Lower lobe of right lung (tissue), 2 donors: ENCODE measurements at places on chromosomes 1 and 21.
A peak's percentile ranks its signal among the peaks of the same experiment; 100 is the strongest.

DNA sequence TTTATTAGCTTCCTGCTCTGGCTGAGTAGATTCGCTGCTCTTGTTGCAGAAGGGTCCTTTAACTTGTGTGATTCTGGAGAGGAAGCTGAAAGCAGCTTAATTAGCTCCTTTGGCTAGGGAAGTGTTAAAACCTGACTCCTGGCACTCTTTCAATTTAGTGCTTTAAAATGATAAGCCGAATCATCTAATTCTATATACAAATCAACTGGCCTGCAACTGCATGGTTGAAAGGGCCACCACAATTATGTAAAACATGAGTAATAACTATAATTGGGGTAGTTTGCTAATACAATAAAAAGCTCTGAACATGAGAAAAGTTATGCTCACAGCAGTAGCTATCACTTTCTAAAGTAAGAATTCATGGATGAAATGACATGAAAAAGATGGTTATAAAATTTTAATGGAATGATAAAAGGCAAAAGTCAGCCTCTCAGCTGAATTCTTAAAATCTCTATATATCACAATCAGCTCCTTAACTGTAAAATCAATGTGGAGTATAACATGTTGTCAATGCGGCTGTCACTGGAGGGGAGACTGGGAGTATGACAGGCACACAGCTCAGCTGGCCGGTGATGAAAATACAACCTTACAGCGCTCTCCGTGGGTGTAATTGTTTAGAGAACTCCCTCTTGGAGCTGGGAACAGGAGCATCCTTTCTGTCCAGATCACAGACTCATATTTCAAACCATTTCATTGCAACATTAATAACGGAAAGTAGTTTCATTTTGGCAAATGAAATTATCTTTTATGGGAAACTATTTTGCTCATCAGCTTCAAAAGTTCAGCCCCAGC is 324.4 kb downstream of the KCTD3 start:
- no peak for DNase-seq

GRCh38 chr1:15206418-15207030 is 40.5 kb upstream of the FHAD1 start:
- DNase-seq: no peak

DNA sequence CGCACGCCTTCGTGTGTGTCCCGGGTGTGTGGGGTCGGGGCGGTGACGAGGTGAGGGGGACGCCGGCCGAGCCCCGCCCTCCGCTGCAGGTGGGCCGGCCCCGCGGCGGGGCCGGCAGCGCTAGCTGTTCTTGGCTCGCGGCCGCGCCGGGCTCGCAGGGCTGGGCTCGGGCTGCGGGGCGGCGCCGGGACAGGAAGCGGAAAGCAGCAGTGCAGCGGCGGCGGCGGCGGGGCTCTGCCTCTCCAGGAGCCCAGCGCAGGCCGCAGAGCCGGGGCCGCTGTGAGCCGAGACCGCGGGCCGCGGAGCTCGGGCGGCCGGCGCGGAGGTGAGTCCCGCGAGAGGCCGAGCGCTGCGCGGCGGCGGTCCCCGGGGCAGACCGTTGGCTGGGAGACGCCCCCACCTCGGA is at the start of gene VANGL1:
Gene VANGL1, plus strand, starts transcription at position 209 of the 406 bp plus-strand sequence. CDS start 9,444 bp downstream, outside the sequence.
- DNase-seq: peak; percentile 78

DNA sequence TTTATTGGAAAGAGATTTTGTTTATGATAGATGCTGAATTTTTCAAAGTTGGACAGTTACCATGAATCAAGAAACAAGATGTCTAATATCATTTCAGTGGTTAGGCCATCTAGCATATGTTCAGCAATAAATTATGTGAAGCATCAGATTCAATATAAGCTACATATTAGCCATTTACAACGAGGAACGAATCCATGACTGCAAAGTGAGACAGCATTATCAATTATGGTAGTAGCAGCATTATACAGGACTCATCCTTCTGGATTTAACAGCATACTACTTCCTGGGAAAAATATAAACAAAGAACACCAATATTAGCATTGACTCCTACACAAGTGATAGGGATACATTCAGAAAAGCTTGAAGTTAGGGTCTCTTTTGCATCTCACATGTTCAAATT is 59.1 kb downstream of the LRRC53 start:
- DNase-seq: no peak

- DNase-seq: no peak
These were observed 292.6 kb downstream of the NUF2 start for GRCh38 chr1:163614361-163614760.

- no peak for DNase-seq
These were observed 35.5 kb downstream of the SDCCAG8 start for GRCh38 chr1:243291292-243291691.

DNA sequence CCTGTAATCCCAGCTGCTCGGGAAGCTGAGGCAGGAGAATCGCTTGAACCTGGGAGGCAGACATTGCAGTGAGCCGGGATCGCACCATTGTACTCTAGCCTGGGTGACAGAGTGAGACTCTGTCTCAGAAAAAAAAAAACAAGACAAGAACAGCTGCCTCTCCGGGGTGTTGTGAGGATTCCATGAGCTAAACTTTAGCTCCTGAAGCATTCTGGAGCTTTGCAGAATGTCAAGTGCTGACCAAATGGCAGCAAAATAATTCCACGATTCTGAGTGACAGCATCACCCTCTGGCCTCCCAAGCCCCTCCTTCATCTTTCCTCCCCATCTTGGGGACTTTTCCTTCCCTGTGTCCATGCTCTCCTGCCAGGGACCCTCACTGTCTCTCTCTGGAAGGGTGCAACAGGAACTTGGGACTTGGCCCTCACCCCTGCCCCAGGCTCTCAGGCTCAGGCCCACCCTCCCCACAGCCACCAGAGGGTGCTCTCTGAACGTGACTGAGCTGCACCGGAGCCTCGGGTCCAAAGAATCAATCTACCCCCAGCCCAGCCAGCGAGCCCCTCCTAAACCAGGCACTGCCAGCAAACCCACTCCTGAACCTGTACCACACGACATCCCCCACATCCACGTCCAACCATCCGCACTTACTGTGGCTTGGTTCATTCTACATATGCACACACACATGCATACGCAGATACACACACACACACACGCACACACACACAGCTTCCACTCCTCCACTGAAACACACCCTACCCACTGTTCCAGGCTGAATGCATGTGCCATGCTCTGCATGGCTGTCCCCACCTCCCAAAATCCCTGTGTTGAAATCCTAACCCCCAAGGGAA is 45.7 kb downstream of the ACOT7 start:
- no peak for DNase-seq

DNA sequence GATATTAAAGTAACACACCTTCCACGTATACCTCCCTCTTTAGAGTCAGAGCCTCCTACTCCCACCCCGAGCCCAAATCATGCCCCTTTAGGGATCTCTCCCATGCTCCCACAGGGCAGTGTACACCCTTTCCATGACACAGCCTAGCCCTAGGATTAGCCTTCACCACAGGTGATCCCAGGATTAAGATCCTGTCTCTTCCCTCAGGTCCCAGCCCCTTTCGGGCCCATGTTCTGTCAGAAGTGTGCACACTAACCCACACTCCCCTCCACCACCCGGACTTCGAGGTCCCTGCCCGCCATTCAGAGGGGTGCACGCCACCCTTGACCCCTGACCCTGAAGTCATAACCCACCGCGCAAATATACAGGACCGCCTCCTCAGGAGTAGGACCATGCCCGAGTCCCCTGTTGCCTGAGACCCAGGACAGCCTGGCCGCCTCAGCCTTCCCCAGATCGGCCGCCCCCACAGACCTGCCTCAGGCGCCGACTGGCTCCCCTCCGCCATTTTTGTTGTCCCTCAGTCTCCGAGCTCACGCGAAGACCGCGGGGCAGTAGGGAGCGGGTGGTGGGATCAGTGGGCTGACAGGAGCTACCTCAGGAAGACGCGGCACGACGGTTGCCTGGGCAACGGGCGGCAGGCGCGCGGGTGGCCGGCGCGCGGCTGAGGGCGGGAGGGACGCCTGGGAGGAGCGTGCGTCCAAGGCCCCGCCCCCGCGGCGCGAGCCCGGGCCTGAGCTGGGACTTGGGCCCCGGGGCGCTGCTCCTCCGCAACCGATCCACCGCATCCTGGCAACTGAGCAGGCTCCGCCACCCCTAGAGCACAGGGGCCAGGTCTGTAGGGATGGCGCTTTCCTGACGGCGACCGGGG is at the start of gene AGBL4:
Gene AGBL4, minus strand, starts transcription at position 663 of the 868 bp plus-strand sequence.
- peak; percentile 75 for DNase-seq

DNA sequence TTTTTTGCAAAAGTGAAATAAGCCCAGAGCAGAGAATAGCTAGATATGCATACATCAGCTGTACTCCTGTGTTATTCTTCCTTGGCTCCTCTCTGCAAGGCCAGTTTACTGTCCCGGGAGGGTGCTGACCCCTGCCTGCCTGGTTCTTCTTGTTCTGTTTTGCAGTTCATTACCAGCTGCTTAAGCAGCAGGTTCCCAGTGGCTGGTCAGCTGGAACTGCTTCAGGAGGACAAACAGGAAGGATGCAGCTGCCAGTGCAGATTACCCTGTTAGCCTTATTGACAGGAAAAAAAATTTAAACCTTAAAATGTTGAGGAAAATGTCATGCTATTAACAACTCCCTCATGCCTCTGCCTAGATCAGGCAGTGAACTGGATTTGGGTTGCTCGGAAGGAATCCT is 16.0 kb upstream of the LRIG2 start:
- DNase-seq: no peak

- no peak for DNase-seq
These were observed 49.6 kb downstream of the PLA2G4A start for GRCh38 chr1:186878356-186878755.

DNA sequence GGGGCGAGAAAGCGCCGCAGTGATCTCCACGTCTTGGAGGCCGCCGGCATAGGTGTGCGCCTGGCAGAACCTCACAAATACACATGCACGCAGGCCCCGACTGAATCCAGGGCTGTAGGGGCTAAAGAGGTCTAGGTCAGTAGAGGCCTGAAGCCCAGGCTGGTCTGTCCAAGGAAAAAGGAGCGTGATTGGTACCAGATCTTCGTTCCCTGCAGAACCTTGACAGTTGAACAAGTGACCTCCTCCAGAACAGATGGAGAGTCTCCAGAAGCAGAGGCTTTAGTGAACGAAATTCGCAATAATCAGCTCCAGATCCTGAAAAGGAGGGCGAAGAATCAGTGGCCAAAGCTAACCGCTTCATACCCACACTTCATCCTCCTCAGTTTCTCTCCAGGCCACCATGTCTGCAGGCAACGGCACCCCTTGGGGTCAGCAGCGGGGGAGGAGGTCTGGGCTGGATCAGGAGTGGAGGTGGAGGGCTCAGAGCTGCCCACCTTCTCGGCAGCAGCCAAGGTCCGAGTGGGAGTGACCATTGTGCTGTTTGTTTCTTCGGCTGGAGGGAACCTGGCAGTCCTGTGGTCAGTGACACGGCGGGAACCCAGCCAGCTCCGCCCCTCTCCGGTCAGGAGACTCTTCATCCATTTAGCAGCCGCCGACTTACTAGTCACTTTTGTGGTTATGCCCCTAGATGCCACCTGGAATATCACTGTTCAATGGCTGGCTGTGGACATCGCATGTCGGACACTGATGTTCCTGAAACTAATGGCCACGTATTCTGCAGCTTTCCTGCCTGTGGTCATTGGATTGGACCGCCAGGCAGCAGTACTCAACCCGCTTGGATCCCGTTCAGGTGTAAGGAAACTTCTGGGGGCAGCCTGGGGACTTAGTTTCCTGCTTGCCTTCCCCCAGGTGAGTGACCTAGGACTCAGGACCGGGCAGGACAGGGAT is 749 bp upstream of the PEX11B start:
- DNase-seq: peak; percentile 83

GRCh38 chr1:230415405-230416132 is 10.6 kb downstream of the PGBD5 start:
- DNase-seq: no peak

DNA sequence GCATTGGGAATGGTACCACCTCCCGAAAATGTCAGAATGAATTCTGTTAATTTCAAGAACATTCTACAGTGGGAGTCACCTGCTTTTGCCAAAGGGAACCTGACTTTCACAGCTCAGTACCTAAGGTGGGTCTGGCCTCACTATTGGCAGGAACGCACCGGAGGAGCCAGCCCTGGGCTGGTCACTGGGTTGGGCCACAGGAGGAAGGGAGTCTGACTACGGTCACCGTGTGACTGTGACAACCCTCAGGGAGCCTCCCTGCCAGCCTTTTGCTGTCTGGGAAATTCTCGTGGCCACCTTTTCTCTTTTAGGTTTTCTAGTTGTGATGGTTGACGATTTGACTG is 2.2 kb downstream of the IL10RB start:
- no peak for DNase-seq

- DNase-seq: no peak
These were observed 3.7 kb upstream of the CDC14A start for GRCh38 chr1:100348549-100349144.

DNA sequence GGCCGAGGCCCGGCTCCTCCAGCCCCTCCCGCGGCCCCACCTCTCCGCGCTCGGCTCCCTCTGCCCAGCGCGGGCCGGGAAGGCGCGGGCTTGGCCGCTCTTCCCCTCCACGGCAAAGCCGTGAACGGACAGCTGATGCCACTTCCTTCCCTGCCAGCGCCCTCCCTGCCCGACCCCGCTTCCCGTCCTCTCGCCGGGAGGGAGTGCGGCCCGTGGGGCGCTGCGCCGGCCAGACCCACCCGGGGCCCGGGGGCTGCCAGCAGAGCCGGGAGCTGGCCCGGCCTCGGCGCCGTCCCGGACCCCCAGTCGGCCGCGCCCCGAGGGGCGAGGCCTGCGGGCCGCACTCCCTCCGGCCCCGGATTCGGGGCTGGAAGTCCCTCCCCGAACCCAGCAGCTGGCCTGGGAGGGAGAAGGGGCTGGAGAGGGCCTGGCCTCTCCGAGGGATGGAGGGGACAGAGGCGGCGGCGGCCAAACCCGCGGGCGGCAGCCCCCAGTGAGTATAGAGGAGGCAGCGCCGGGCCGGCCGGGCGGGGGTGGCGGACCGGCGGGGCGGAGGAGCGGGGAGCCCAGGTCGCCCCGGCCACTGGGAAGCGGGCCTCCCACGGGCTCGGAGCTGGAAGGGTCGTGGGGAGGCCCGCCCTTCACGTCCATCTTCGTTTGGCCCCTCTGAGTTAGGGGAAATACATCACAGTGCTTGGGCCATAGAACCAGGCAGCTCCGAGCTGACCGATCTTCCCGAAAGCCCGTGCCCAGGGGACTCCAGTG is at the start of gene KIAA1614:
Gene KIAA1614, plus strand, starts transcription at position 97 of the 765 bp plus-strand sequence. Its CDS starts 347 bp downstream, at position 444.
- no peak for DNase-seq

DNA sequence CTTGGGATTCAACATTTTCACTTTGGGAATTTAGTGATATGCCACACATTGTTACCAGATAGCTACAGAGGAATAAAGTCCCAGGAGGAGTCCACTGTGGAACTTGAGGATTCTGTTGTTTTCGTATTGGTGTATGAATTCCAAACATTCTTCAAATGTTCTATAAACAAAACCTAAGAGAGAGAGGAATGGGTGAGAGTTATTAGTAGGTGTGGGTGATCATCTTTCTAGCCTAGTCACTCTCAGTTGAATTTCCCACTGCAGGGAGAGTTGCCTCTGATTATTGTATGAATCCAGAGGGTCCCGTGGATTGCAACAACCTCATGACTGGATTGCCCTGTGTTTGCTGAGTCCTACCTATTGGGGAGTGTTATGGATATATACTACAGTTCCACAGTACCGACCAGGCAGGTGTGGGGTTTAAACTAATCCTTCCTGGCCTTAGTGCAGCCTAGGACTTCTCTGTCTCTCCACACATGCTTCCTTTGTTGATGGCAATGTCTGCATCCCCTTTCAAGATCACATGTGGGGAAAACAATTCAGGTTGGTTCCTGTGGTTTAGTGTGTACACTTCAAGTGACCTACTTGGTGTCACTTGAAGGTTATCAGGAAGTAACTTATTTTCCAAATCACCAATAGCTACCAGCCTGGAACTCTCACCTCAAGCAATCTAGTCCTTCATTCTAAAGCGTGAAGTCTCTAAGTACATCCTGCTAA is 91.8 kb downstream of the ADCY10 start:
- no peak for DNase-seq
